ENCODE measurements at places on chromosomes 16 and 17.

- DNase-seq = no peak
Measured at GRCh38 chr17:43559161-43559816, 13.1 kb upstream of the ETV4 start.

DNA sequence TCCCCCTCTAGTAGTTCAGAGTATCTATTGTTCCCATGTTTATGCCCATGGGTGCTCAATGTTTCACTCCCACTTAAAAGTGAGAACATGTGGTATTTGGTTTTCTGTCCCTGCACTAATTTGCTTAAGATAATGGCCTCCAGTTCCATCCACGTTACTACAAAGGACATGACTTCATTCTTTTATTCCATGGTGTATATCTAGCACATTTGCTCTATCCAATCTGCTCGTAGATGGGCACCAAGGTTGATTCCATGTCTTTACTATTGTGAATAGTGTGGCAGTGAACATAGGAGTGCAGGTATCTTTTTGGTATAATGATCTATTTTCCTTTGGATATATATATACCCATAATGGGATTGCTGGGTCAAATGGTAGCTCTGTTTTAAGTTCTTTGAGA is 169.2 kb upstream of the TBX2 start:
- DNase-seq = no peak

DNA sequence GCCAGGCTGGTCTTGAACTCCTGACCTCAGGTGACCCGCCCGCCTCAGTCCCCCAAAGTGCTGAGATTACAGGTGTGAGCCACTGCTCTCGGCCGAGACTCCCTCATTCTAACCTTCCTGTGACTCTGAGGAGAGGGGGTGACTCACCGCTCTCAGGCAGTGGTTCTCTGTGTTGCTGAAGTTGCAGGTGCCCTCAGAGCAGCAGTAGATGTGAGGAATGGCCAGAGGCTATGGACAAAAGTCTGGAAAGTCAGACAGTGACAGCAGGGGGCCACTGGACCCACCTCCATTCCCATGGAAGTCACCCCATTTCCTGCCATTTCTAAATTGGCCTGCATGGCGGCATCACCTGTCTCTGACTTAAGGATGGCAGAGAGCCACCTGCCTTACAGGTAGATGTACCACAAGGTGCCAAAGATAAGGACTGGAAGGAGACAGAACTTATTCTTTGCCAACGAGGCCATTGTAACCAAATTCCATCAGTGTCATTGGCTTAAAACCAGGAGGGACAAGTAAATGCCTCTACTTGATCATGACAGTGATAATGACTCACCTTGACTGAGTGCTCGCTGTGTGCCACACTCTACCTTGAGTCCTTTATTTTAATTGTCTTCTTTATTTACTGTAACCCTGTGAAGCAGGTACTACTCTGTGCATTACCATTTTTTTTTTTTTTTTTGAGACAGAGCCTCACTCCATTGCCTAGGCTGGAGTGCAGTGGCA is 15.3 kb upstream of the CNOT1 start:
- no peak for DNase-seq

DNA sequence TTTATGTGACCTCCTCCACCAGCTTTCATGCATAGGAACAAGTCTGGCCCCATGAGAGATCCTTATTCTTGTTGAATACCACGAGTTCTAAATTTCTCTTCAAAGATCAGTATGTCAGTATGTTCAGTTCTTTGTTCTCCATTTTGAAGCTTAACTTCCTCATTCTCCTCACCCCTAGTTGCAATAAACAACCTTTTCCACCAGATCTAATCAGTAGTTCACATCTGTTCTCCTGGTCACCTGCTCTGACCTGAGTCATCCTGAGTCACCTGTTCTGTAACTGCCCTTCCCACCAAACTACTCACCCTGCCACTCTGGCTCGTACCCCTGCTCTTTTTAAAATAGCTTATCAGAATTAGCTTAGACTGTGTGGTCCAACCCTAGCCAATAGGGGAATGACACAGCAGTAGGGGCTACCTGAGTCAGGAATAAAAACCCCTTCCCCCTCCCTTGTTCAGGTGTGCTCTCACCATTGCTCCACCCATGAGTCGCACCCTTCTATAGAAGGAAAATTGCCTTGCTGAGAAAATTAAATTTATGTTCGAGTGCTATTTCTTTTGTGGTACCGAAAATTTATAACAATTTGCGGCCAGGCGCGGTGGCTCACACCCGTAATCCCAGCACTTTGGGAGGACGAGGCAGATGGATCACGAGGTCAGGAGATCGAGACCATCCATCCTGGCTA is 94.6 kb downstream of the EMP2 start:
- DNase-seq = no peak

DNA sequence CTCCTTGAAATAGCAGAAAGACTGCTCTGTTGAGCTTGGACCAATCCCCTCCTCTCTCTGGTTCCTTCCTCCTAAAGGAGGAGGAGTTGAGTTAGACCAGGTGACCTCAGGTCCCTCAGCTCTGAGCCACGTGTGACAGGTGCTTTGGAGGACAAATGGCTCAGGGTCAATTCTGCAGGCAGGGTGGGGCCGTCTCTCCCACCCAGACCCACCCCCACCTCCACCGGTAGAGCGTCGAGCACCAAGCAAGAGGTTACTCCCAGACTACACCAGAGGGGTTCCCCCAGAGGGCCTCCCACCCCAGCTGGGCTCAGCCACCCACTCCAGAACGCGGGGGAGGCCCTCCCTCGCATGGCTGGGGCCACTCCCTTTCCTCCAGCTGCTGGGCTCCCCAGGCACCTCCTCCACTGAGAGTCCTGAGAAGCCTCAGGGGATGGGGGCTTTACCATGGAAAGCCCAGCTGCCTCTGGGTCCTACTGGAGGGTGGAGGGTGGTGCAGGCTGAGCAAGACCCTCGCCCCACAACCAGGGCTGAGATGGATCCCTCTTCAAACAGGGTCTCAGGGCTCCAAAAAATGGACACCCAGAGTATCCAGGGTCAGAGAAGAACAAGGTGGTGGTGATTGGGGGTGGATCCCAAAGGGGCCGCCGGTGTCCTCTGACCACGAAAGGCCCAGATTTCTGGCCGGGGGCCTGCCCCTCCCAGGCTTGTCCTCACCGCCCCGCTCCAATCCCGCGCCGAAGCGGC is 7.6 kb downstream of the MYO1C start:
- DNase-seq = peak; percentile 61

GRCh38 chr16:31134625-31135534 is 647 bp downstream of the PRSS8 start:
- peak; percentile 26 for DNase-seq

DNA sequence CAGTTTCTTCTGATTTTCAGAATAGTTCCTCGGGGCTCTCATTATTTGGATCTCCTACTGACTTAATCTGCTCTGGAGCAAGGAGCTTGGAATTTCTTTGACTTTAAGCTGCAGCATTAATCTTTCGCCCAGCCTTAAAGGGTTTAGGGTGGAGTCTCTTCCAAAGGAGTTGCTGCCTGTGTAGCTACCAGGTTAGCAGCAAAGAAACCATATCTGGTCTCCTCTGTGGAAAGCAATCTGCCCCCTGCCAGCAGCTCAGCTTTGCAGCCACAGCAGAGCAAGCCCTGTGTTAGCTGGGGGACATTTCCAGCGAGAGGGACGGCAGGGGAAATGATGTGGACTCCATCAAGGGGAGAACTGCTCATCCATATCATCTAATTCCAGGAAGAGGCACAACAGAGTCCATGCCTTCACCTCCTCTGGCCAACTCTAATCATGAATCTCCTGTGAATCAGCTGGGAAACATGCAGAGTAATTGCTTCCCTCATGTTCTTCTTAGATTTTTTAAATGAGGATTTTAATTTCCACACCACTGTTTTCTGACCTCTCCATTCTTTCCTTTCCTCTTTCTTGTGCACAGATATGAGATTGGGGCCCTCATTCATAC is 827.6 kb upstream of the CA10 start:
- DNase-seq = no peak

GRCh38 chr17:82449131-82449882 is 1.2 kb downstream of the CYBC1 start:
- DNase-seq = no peak

DNA sequence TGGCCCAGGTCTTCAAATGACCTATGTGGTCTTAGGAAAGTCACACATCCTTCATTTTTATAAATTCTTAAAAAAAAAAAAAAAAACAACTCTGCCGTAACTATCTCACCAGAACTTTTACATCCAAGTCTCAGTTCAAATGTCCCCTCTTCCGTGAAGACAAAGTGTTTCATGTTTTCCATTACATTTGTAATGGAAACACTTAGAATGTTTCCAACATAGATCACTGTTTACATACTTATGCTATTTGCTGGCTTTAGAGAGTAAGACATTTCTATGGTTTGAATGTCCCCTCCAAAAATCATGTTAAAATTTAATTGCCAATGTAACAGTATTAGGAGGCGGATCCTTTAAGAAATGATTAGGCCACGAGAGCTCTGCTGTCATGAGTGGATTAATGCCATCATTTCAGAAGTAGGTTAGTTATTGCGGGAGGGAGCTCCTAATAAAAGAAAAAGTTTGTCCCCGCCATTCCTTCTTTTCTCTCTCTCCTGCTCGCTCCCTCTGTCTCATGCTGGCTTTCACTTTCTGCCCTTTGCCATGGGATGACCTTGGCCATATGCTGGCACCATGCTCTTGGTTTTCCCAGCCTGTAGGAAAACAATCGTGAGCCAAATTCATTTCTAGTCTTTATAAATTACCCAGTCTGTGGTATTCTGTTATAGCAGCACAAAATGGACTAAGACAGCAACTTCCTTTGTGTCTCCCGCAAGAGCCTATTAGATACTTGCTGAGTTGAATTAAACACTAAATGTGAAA is 887.8 kb upstream of the SOX9 start:
- DNase-seq = no peak

GRCh38 chr16:48619547-48619946 is 9.6 kb upstream of the N4BP1 start:
- DNase-seq = no peak

DNA sequence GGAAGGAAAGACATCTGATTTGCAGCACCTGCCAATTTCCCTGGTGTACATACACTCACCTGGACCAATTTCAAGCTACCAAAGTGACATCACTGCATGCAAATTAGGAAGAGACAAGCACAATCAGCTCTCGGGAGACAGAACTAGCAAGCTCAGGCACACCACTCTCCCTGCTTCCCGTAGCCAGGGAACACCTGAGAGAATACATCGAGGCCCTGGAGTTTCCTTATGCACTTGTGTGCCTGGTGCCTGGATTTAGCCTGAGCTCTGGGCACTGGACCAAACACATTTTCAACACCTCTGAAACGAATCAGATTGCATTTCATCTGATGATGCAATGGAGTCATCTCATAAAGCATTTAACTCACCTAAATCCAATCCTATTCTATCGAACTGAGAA is 110.5 kb downstream of the HS3ST2 start:
- DNase-seq = no peak

GRCh38 chr16:22217890-22218730 is 12.0 kb downstream of the EEF2K start:
- no peak for DNase-seq

DNA sequence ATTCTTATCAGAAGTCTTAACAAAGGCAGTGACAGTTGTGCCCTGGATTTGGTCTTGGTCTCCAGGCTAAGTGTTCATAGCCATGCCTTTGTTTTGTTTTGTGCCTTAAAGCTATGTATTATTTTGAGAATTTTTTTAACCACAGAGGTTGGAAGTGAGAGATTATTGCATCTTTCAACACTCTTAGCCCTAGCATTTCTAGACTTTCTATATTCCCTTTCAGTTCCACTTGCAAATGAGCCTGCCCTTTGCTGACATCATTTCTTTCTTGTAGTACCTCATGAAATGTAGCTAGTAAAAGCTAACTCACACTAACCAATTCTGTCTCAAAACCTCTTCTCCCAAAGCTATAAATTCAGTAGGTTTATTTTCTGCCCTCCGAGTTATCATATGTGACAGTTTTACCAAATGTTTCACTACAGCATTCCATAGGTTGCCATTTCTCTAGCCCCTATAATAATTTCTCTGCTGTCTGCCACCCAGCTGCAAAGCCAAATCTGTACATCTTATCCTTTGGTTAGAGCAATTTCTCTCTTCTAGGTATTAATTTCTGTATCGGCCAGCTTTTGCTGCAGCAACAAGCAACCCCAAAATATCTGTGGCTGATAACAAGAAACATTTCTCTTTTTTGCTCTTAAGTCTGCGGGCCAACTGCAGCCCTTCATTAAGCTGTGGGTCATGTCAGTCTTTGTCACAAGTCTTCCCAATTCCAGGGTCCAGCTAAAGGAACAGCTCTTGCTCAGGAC is 14.2 kb upstream of the CCL1 start:
- no peak for DNase-seq

DNA sequence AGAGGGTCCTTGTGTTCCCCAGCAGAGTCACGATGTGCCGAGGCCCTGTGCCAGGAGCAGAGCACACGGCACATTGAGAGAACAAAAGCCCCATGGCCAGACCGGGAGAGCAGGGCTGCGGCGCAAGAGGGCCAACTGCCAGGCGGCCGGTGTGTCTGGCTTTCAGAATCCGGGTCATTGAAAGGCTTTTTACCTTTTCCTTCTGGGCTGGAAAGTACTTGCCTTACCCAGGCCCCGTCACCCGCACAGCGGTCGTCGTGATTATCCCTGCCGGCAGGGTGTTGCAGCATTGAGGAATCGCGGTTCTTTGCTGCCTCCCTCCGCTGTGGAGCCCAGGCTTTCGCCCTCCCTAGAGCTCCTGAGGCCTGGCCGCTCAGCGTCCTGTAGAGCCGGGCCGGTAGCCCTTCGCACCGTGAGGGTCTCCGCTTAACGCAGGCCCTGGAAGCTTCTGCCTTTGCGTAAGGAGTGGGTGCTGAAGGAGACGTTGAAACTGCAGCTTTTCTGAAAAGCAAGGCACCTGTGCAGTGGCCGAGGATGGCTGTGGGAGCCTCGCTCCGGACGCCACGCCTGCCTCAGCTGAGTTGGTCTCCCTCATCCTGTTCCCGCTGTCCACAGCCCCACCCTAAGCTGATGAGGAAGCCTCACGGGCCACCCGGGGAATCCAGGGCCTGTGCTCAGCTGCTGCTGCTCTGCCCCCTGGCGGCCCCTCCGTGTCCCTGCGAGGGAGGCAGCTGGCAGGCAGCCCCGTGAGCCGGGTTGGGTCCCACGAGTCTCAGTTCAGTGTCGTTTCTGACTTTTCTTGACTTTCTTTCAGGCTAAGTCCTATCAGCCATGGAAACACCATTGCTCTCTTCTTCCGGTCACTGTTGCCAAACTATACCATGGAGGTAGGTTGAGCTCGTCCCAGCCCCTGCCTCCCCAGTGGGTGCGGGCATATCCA is 8.6 kb upstream of the MC1R start:
- DNase-seq = no peak

DNA sequence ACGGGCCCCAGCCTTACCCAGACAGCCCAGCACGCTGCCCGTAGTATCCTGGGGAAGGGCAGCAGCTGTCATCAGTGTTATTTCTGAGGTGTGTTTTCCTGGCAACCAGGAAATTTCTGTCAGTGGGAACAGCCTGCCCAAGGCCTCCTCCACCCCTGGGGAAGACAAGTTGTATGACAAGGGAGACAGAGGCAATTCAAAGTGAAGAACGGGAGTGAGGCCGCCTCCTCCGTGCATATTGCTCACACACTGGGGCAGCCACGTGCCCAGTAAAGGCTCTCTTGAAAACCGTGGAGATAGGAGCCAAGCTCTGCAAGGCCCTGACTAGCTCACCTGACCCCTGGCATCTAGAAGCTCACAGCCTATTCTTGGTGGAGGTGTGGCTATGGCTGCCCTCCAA is 57.6 kb downstream of the RAI1 start:
- DNase-seq = no peak

All from left hindlimb (tissue), 1 donor.